SK-N-DZ (cell line): ENCODE measurements at places on chromosomes 7 and 10.

DNA sequence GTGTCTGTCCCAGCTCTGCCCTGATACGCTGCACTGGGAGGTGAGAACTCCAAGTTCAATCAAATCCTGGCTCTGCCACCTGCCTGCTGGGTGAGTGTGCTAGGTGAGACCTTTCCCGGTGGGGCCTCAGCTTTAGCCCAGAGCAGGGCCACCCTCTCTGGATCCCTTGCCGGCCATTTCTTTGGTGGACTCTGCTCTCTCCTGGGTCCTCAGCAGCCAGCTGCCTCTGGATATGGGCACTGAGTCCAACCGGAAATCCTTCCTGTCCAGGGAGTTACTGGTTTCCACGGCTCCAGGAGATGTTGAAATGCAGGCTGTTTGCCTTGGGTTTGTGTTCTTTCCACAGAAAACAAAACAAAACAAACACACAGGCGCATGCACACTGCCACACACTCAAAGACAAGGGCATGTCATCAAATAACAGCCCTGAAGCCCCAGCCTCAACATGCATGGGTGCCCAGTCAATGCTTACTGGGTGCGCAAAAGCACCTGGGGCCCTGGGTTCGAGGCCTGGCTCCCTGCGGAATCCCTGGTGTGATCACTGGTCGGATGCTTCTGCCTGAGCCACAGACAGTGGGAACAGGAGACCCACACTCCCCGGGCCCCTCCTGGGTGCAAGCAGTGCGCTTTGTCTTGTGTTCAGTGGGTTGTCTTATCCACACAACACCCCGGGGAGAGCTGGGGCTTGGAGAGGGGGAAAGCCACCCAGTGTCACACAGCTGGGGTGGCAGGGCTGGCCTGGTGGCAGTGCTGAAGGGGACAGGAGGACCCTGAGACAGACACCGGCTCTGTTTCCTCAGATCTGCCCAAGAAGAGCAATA, 33.1 kb downstream of the PPIF start:
- DNase-seq, result no peak

GRCh38 chr7:111594602-111595001, 32.3 kb upstream of the IMMP2L start:
- DNase-seq, result no peak

DNA sequence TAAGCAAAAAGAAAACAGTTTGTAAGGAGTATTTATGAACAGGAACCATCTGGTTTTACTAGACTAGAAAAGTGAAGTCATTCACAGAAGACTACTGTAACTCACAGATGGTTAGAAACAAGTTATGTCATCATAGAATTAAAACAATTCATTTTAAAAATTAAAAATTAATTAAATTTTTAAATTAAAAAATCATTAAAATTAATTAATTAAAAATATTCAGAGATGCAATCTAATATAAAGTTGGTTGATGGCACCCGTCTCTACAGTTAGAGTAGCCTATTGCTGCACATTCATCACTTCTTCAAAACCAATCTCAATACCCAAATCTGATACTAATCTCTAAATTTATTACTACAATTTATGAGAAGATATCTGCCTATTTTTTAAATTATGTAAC, 454.8 kb upstream of the NUPR2 start:
- no peak for DNase-seq

DNA sequence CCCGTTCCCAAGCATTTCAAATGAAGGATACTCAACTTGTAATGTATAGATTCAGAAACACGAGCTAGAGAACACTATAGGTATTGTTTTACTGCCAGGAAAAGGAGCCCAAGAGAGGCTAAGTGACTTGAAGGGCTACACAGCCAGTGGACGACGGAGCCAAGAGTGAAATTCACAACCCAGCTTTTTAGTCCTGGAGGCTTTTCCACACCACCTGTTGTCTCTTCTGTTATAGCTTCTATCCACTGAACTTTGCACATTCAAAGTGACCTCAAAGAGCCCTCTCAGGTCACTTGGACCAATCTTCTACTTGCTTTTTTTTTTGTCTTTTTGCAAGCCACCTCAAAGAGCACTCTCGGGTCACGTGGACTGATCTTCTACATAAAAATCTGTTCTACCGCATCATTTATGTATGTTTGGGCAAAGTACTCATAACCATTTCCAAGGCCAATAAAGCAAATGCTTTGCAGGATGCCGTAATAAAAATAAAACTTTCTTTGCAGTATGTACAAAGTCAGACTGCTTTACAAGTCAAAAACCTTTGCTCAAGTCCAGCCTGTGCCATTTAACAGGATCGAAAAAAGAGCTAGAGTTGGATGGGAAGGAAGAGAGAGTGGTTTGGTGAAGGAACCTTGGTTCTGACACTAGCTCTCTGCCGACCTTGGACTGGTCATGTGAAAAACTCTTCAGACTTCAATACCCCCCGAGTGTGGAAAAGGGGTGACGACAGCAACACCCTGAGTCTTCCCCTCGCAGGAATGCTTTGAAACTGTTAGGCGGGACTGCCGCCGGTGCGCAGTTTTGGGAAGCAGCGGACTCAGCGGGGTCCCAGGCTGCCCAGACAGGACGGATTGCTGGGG, 821 bp downstream of the SLC35B4 start:
- no peak for DNase-seq

GRCh38 chr10:12907656-12908055, 93.9 kb downstream of the CCDC3 start:
- peak; percentile 11 for DNase-seq

- no peak for DNase-seq
Observed at GRCh38 chr10:102856758-102857424, 2.8 kb downstream of the BORCS7 start.

GRCh38 chr10:132554053-132554990, 16.7 kb downstream of the INPP5A start:
- no peak for DNase-seq

GRCh38 chr7:158582089-158582456, 5.5 kb downstream of the PTPRN2 start:
- peak; percentile 32 for DNase-seq

- no peak for DNase-seq
Observed at GRCh38 chr10:128825626-128826025, 641.4 kb upstream of the MGMT start.

- peak; percentile 11 for DNase-seq
Observed at GRCh38 chr10:116296291-116296721, 23.3 kb upstream of the GFRA1 start.

DNA sequence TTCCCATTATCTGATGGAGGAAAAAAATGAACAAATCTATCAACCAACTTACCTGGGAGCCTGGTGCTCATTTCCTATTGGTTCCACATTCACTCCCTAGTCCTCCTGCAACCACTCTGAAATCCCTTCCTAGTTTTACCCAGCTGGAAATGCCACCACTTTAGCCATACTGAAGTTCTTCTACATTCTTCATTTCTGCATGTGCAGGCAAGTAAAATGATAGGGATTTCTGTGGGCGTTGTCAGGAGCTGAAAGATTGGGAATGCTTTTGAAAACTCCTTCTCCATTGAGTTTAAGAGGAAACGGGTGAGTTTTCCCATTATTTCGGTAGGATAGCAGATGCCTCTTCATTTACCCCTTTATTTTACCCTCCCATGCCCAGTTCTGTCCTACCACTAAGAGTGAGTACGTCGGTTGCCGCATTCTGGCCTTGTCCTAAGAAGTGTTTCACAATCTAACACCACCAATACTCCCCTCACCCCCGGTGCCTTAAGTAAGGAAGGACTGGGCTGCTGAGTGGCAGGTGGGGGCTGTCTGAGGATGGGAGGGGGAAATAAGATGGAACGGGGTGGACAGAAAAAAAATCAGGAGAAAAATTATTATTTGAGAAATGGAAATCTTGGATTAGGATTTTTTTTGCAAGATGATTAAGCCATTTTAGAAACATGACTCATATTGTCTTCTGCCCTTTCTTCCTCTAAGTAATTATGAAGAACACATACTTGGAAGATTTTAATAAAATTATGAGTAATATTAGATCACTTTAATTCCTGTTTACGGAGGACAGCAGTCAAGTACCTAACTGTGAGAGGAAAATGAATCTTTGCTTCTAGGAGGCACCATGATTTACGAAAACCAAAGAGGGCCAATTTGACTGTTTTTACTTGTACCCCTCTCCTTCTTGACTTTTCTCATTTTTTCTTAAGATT, 13.2 kb upstream of the TAS2R60 start:
- no peak for DNase-seq

DNA sequence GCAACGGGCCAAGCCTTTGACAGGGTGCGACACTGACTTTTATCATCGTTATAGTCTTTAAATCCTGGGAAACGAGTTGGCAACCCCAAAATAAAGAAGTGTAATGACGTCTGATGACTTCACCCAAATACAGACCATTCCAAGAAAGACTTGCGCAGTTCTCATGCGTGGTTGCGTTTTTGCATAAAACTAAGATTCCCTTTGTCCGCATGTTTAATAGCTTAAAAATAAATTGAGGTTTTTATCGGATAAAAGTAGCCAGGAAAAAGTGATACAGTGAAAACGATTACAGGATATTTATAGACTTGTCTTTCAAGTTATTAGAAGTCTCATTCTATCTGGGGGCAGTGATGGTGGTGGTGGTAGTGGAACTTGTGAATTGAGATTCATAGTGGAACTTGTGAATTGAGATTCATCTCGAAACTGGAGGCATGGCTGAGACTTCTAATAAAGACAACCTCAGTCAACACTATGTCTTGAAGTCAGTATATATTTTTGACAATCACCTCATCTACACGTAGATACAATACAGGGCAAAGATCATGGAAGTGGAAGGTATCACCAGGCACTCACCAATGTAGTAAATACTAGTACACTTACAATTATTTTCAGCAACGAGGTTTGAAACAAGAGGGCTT, 1.2 kb upstream of the NAMPT start:
- DNase-seq, result no peak

DNA sequence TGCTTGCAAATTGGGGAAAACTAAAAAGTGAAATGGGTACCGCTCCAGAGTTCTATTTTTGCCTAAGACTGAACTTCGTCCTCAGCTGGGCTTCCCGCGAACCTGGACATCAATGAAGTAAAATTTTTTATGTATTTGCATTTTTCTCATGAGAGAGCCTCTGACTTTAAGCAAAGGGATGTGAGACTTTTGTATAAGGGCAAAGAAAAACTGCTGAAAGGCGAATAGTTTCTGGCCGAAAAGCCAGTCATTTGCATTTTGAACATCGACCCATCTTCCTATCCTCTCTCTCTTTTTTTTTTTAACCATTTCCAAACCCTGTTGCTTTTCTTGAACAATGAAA, 573 bp downstream of the PMPCB start:
- no peak for DNase-seq

DNA sequence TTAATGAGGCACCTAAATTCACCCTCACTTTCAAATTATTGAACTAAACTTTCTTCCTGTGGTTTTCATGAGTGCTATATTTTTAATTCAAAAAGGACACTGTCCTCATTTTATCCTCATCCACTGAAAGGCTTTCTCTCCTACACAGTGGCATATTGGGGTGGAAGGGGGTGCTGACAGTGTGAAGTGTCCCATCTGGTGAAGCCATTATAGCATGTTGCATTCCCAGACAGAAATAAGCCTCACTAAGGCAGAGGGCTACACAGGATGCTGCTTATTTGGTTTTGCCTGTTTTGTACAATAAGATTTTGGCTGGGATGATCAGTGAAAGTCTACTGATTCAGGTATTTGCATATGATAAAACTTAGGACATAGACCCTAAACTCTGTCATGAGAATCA, 82.4 kb upstream of the INHBA start:
- DNase-seq, result no peak

DNA sequence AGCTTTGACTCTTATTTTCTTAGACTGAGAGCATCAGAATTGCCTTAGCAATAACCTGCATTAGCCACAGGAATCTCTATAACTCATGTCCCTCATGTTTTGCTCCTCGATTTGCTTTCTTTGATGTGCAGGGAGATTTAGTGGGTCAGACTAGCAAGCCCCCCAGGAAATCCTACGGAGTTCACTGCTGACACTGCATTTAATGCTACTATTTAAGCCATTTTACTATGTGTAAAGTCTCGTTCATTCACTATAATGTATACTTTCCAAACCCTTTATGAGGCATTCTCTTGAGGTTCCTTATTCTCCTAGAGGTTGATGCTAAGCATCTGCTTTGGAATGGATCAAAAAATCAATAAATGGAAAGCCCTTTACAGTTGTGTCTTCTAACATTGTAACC, 28.4 kb downstream of the DYNC1I1 start:
- no peak for DNase-seq

DNA sequence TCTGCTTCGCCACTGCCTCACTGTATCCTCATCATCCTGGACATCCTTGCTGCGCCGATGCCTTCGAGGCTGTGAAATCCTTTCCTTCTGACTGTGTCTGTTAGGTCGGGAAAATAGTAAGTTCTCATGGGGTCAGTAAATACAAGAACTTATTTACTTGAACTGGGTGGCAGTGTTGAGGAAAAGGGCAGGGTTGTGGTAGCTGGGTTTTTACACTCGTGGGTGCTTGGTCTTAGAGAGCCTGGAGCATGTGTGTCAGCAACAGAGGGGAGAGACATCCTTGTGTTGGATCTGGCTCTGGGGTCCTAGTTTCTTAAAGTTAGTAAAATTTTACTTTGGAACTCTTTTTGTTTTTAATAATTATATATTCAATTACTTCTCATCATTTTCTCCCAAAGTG, 112.9 kb upstream of the GATA3 start:
- no peak for DNase-seq

DNA sequence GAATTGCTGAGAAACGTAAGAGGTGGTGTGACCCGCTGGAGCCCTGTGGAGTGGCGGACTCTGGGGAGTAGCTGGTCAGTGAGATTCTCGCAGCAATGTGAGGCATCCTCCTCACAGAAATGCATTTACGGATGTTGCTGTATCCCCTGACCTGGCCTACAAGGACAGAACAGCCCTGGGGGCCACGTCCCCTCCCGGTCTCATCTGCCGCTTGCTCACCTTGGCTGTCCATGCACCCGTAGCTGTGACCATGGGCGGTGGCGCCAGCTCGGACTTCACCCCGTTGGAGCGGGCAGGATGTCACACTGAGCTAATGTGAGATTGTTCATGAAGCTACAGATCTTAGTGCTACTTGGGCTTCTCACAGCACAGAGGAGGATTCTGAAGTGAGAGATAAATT, 193.8 kb downstream of the EBF3 start:
- DNase-seq, result no peak

- DNase-seq, result no peak
Observed at GRCh38 chr10:60806921-60807320, 28.6 kb downstream of the CDK1 start.

GRCh38 chr7:128770233-128770632, 5.4 kb downstream of the OPN1SW start:
- DNase-seq, result no peak

DNA sequence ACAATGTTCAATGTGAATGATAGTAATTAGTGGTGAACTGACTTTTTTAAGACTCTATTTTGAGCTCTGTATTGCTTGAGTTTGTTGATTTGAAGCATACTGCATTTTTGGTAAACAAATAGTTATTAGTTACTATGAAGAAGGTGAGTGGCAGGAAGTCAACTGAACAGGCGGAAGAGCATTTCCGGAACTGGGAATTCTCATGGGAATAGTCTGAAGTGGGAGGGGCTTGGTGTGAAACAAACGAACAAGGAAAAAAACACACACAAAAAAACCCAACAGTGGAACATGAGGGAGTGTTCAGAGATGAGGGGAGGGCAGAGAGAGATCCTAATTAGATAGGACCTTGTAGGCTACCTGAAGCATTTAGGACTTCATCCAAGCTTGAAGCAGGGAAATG, 43.9 kb upstream of the C1QL3 start:
- no peak for DNase-seq

- no peak for DNase-seq
Observed at GRCh38 chr10:126511917-126512479, 123.7 kb upstream of the ADAM12 start.

GRCh38 chr7:1108264-1108920, 20.5 kb downstream of the GPER1 start:
- DNase-seq, result no peak
